Activated naive CD4-positive, alpha-beta T cell (primary cell): ENCODE measurements at places on chromosomes 11 and 22.

DNA sequence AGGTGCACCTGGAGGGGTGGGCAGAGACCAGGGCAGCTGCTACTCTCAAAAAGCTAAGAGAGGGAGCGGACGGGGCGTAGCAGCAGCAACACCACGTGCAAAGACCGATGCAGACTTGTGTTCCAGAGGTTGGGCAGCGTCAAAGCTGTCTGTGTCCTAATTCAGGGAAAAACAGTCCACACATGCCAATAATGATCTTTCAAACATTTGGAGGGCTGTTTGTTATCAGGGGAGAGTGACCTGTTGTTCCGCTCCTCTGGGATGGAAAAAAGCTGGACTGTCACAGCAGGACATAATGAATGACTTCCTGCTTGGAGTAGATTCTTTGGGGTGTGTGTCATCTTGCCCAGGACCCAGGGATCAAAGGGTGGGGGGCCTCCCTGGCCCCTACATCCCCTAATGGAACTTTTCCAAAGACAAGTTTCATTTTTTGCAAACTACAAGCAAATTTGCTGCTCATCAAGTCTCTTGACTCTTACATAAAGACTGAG is 6.2 kb upstream of the FBLN1 start:
- DNase-seq, result no peak

DNA sequence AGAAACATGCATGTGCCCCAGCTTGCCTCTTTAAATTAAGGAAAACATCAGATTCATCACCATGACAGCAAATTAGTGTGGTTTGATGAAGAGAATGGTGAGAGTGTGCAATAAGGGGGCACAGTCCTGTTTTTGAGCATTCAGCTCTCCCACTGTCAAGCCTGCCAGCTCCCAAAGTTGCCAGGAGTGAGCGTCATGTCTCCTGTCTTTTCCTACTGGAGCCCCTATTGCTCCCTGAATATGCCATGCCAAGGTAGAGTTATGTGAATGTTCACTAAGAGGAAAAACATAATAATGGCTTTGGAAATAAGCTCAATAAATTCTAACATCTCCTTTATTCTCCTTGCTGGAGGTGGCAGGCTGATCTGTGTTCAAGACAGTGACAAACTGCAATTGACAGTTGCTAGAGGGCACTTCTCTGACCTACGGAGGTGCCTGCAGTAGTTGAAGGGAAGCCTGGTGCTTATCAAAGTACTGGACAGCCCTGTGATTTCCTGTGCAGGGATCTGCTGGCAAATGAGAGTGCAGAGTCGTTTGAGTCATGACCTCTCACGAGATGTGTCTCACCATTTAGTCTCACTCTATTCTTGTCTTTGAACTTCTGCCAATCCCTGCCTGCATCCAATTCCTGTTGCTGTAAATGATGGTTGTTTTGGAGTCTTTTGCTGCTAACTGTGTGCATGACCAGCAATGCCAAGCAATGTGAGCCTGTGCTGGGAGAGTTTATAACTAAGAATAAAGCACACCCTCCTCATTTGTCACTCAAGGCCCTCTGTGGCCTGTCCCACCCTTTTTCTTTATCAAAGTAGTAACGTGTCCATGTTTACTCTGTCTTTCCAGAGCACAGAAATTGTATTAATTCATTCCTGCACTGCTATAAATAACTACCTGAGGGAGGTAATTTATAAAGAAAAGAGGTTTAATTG is 34.8 kb downstream of the MRGPRX2 start:
- DNase-seq, result no peak

GRCh38 chr11:39365809-39366436 is 2093.5 kb downstream of the LRRC4C start:
- no peak for DNase-seq

DNA sequence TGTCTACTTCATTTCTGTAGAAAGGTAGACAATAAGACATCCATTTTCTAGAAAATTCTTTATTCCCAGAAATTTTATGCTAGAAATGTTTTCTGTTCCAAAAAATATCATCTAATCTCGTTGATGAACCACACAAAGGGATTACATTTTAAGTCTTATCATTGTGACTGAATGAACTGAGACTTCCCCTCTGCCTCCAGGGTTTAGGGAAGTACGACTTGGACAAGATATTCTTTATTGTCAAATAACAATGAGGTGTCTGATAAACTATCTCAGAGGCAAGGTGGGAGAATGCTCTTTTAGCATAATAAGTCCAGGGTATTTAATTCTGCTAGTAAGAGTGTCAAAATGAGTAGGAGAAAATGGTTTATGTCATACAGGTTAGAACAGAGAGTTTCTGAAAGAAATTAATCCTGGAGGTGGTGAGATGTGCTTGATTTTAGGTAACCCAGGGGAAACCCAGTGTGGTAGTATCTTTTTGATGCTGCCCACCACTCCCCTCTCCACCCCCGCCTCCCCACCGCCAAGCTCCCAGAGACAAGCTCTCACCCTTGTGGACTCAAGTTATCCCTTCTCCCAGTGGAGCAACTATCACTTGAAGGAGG is 100.6 kb downstream of the CD44 start:
- DNase-seq, result no peak

DNA sequence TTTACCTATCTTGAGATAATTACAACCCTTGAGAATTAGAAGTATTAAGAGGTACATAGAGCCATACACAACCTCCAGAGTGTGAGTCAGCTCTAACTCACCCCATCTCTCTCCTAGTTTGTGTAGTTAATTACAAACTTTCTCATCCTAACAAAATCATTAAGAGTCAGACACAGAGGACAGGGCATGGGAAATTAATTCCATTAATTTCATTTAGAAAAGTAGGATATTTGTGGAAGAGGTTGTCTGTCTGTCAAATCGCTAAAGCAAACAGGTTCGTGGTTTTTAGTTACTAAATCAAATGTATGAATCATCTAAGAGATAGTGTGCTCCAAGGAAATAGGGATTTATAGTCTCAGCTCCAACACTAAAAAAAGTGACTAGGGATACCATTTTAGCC is 1261.4 kb upstream of the TENM4 start:
- no peak for DNase-seq

GRCh38 chr11:14656536-14657457 is 13.2 kb downstream of the PDE3B start:
- DNase-seq, result no peak

DNA sequence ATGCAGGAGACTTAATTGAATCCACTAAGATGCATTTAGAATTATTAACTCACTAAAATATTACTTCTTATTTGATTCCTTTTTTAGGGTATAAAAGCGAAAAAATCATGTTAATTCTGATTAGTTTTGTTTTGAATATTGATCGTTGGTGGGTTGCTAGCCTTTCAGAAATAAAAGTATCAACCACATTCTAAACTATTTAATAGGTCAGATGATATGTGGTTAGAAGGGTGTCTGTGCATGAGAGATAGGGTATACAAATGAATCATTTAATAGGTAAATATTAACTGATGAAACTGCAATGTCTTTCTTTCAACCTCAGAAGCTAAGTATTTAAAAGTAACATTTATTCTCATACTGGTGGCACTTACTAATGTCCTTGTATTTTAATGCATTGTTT is 515.1 kb downstream of the CNTN5 start:
- no peak for DNase-seq

DNA sequence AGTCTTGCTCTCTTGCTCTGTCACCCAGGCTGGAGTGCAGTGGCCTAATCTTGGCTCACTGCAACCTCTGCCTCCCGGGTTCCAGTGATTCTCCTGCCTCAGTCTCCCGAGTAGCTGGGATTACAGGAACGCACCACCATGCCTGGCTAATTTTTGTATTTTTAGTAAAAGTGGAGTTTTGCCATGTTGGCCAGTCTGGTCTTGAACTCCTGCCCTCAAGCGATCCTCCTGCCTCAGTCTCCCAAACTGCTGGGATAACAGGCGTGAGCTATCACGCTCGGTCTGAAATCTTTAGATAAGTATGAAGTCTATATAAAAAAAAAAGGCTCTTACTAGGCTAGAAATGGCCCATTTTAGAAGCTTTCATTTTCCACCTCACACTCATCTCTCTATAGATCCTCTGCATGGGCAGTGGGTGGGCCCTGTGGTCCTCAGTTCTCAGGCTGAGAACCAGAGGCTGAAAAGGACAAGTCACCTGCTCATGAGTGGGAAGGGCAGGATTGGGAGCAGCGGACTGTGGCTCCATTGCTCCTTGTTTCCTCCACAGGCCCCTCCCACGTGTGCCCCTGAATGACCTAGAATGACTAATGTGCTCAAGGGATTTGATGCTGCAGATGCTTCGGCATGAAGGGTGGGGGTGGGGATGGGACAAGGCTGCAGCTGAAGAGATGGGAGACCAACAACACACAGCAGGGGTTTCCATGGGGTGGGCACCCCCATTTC is 19.8 kb upstream of the PRAME start:
- DNase-seq, result no peak

DNA sequence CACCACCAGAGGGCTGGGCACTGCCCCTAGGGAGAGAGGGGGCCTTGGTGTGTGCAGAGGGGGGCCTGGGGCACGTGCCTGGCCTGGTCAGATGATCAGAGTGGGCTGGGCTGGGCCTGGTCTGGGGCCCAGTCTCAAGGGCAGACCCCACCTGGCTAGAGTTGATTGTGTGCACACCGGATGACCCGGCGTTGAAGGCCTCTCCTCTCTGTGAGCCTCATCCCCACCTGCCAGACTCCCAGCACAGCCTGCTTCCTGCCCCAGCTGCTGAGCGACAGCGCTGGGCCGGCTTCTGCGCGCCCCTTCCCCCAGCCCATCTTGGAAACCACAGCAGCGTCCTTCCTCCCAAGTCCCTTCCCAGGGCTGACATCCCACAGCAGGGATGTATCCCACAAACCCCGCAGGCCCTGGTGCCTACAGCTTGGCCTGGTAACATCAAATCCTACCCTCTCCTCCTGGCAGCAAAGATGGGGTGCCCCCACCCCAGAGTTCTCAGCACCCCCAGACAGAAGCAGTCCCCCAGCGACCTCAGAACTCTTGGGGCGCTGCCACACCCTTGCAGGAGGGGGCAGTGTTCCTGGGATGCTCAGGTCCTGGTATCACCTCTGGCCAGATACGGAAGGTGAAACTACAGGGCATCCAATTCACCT is 11.0 kb upstream of the TSSC4 start:
- DNase-seq, result no peak

- no peak for DNase-seq
Measured at GRCh38 chr11:117772360-117772759, 24.7 kb downstream of the DSCAML1 start.

GRCh38 chr11:77175021-77175842 is 47.2 kb downstream of the MYO7A start:
- DNase-seq, result no peak

GRCh38 chr11:111795334-111795985 is 29.3 kb upstream of the PPP2R1B start:
- no peak for DNase-seq

DNA sequence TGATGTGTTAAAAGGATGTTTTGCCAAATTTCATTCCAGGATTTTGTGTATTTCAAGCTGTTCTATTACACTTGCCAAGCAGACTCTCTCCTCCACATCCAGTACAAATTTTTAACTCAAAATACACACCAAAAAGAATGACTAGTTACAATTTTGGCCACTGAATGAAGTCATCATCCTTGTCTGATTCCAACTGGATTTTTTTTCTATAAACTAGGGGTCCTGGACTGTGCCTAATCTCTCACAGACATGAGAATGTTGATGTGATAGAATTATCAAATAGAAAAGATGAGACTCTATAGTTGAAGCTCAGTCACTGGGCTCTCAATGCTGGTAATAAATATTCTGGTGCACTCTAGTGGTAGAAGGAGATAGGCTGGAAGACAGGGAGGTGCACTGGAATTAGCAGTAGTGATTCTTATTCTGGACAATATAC is 85.8 kb downstream of the FANCF start:
- DNase-seq, result no peak

GRCh38 chr22:50399751-50400331 is 56.7 kb downstream of the PPP6R2 start:
- DNase-seq, result no peak

DNA sequence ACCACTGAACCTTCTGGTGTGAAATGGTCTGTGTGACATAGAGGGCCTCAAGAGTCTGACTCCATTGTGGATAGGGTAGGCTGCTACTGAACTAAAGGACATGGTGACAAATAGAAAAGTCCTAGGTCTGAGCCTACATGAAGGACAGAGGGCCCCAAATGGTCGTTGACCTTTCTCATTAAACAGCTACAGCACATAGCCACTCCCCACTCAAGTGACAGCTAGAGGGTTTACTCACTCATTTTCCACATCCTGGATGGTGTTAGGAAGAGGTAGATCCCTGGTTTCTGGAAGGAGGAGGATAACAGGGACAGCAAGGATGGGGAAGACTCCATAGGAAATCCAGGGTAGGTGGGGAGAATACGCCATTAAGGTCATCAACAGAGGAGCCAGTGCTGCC is 63.3 kb downstream of the SLC22A24 start:
- DNase-seq, result no peak

GRCh38 chr11:65308281-65308891 is 6.3 kb upstream of the CDC42EP2 start:
- no peak for DNase-seq

DNA sequence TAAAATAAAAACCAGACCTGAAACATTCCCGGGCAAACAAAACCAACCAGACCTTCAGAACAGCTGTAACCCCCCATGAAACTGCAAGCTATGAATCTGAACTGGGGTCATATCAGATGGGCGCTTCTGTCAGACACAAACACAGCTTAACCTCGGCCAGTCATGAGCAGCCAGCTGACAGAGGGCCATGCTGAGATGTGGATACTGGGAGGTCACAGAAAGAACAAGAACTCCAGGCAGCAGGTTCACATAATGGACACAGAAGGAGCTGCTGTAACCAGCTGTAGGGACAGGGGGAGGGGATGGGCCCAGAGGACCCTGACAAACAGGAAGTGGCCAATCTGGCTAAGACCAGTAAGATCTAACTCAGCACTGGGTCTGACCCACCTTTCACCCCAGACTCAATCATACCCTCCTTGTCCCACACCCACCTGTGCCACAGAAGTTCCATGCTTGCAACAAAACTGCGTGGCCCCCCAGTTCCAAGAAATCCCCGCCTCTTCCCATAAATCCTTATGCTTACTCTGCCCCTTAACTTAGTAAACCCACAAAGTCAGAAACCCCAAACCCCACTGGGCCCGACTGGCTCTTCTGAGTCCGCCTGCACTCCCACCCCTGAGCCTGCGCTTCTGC is 4.0 kb downstream of the APOL4 start:
- no peak for DNase-seq

DNA sequence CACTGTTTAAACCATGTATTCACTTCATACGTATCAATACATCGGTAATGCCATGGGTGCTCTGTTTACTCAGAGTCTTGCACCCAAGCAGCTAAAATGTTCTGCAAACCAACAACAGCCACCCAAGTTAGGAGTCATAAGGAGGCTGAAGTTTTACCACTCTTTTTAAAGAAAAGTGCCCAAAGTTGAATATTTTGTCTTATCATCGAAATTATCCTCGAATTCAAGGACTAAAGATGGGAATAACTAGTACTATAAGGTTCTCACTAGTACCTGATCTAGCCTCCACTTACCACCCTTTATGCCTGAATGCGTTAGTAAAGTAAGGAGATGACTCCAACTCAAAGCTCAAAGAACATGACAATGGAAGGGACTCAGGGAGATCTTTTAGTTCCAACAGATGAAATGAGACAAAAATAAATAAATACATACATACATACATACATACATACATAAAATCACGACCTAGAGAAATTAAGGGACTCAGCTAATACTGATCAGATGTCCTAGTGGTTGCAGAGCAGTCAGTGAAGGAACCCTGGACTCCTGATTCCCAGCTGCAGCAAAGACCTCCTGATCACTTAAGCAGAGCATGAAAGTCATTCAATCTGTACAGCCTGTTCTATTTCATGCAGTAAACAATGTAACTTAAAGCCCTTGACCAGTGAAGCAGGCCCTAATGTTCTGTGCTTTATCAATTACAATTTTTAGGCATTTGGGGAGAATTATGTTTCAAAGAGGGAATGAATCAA is 7.7 kb downstream of the OSBP start:
- DNase-seq, result no peak
